Fibroblast of skin of scalp (primary cell): ENCODE measurements at places on chromosomes 6 and 20.

DNA sequence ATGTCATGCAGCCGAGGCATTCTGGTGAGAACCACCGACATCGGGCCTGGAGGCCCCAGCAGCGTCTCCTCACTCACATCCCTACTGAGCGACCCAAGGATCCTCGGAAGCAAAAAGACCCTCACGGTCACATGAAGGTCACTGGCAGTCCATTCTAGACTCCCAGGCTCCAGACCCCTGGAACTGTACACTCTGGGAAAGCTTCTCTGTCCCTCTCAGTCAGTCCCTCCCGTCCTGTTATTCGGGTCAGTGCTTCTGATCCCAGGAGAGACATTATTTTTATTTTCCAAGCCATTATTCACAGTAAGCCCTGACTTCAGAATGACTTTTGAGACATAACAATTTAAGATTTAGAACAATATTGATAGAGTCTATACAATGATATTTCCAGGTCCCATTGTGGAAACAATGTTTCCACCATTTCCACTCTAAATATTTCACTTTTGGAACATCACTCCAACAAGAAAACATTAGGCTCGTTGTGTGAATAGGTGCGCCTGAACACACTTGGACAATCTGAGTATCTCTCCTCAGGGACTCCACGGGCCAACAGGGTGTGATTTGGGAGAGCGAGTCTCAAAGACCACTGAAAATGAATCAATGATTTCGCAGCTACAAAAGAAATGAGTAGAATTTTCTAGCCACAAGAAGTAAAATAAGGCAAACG, 199.7 kb downstream of the SOD2 start:
- no peak for DNase-seq

DNA sequence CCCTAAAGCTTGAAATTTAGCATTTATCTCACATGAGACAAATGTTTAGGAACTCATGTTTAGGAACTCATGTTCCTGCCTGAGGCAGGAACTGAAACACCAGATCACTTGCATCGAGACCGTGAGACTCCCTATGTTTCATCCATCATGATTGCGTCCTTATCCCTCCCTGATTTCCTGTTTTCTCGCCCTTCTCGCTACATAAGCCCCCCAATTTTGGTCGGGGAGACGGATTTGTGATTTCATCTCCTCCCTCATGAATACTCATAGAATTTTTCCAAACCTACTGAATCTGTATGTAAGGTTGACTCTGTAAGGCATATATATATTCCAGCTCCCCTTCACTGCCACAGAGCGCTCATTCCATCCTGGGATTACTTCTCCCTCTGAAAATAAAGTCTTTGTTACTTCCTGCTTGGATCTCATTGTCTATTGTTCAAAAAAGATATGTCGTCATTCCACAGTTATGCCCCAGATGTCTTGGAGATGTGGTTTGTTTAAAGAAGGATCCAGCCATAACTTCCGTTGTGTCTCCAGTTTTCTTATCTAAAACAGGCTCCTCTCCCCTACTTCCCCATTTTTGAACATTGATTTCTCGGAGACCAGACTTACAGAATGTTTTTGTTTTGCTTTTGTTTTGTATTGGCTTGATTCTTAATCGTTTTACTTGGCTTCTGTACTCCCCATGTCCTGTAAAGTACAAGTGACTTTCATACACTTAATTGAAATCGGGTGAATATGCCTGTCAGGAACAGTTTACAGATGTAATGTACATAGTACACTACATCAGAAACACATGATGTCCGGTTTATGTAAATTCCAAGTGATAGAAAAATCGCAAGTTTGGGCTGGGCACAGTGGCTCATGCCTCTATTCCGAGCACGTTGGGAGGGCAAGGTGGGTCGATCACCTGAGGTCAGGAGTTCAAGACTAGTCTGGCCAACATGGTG, 118.7 kb downstream of the HFE start:
- DNase-seq, result peak; percentile 86

DNA sequence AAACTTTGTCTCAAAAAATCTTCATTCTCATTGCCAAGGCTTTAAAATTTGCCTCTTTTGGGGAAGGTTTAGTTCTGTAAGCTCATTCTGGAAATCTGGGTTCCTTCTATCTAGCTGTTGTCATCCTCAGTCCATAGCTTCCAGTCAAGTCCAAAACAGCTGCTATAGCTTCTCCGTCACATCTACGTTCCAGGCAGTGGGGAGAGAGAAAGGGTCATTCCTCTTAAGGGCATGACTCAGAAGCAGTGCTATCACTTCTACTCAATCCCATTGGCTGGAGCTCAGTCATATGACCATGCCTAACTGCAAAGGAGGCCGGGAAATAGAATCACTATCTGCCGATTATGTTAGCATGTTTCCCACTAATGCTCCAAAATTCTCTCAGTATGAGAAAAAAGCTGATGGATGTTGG, 141.4 kb upstream of the PTPN1 start:
- DNase-seq, result peak; percentile 34

DNA sequence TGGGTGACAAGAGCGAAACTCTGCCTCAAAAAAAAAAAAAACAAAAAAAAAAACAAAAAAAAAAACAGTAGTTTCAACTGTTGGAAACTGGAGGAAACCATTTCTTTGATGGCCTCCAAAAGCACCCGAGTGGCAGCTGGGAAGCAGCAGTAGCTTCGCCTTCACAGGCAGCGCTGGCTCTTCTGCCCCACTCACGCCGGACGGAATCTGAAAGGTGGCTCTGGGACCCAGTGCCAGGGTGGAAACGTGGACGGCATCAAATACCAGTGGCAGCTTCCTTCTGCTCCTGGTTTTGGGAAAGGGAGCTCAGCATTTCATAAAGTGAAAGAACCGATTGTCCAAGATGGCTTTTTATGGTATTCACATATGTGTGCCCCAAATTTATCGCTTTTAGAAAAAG, 159.4 kb downstream of the SMOC2 start:
- DNase-seq, result no peak

DNA sequence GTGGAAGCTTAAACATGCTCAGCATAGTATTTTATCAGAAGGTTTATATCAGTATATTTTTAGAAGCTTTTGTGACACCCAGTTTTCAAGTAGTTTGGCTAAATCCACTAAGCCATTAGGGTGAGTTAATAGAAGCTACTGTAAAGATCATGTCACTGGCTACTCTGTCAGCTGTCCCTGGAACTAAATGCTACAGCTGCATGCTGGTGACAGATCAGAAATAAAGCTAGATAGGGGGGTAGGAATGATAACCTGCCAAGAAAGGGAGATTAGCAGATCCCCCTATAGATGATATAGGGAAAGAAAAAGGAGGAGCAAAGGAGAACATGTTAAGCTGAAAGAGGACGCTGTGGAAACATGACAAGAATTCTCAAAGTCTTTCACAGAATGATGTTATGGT, 363.2 kb downstream of the QKI start:
- DNase-seq, result no peak

GRCh38 chr6:157951828-157952227, 29.8 kb upstream of the SYNJ2 start:
- no peak for DNase-seq

GRCh38 chr6:273551-274058, 18.7 kb upstream of the DUSP22 start:
- DNase-seq, result peak; percentile 6

- no peak for DNase-seq
Measured at GRCh38 chr6:130138116-130138908, 84.4 kb downstream of the SAMD3 start.

- no peak for DNase-seq
Measured at GRCh38 chr6:131197716-131198115, 62.4 kb downstream of the AKAP7 start.

- DNase-seq, result no peak
Measured at GRCh38 chr6:10305790-10306415, 109.0 kb downstream of the TFAP2A start.

DNA sequence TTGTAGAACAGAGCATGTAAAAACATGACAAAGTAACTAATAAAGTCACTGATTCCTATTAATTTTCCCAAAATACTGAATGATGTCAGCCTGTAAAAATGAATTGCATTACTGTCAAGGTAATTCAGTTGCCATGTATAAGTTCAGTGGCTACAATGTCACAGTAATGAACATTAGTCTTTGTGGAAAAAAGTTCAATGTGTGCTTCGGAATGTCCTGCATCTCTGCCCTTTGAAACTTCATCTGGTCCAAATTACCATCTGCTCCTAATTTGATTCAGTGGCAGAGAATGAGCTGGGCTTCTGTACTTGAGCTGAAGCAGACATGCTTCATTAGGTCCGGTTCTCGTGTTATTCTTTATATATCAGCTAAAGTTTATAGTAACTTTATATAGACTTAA, 567.4 kb downstream of the COL12A1 start:
- DNase-seq, result peak; percentile 62

- no peak for DNase-seq
Measured at GRCh38 chr6:150749091-150749670, 116.3 kb upstream of the MTHFD1L start.

GRCh38 chr6:149614337-149614736, 34.2 kb downstream of the KATNA1 start:
- DNase-seq, result peak; percentile 17

GRCh38 chr6:74871757-74872156, 334.1 kb downstream of the COL12A1 start:
- DNase-seq, result peak; percentile 77

DNA sequence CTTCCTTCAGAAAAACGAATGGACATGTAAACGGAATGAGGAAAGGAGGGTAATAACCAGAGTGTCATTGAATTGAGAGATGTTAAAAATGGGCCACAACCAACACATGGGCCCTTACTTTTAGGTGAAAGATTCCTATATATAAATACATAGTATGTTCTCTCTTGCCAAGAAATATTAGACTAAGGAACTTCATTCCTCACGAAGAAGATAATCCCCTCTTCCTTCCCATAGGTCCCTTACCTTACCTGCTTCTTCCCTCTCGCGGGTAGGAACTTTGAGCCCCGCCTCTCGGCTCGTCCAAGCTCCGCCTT, 295 bp upstream of the TBC1D22B start:
- DNase-seq, result no peak

DNA sequence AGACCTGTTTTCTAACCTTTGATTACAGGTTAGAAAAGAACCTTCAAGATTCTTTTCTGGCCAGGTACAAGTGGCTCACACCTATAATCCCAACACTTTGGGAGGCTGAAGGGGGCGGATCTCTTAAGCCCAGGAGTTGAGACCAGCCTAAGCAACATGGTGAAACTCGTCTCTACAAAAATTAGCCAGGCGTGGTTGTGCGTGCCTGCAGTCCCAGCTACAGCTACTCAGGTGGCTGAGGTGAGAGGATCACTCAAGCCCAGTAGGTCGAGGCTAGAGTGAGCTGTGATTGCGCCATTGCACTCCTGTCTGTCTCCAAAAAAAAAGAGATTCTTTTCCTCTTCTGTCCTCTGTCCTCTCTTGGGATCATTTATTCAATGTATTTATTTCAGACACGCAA, 14.5 kb downstream of the PPIL1 start:
- DNase-seq, result no peak

DNA sequence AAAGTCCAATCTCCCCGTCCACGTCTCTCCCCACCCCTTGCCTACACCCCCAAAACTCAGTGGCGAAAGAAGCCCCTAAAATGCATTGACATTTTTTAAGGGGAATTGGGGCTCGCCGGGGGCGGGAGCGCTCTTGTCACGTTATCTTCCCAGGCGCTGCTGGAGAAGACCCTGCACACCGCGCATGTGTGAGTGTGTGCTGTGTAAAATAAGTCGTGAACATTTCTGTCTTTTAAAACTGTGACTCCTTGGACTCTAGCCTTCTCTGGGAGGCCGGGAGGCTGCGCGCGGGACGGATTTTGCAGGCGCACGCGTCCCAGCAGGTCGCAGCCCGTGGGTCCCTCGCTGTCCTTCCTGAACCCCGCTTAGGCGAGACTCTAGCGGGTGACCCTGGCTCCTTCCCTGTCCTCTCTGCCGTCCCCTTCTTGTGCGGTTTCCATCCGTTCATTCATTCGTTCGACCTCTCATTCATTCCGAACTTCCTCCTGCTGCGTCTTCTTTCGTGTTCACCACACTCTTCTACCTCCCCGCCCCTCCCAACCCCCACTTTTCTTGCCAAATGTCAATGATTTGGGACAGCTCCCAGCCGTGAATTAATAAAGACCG, 2.2 kb downstream of the NRN1 start:
- DNase-seq, result no peak

DNA sequence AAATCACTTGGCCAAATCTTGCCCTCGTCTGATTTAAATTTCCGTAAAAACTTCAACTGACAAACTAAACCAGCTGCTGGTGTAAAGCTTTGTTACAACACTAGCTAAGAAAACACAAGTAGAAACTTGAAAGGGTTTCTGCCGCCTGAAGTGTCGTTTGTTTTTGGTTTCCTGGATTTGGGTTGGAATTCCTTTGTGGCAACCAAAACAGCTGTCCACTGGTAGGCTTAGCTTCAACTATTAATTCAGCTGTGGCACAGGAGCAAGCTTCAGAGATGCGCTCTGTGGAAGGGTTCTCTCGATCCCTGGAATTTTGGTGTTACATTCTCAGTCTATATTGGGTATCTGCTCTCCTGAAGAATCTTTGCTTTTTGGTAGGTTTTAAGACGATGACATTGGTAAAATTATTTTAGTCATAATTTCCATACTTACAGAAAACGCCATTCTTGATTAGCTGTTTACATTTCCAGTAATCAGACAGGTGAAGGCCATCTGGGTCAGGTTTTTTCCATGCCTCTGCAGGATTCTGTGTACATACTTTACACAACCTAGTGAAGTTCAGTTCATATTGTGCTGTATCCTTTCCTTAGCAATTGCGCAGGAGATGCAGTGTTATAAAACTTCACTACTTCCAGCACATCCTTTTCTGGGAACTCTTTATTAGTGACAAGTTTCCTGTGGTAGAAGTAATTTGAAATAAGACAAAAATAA, 29.9 kb upstream of the SAMD3 start:
- DNase-seq, result no peak

DNA sequence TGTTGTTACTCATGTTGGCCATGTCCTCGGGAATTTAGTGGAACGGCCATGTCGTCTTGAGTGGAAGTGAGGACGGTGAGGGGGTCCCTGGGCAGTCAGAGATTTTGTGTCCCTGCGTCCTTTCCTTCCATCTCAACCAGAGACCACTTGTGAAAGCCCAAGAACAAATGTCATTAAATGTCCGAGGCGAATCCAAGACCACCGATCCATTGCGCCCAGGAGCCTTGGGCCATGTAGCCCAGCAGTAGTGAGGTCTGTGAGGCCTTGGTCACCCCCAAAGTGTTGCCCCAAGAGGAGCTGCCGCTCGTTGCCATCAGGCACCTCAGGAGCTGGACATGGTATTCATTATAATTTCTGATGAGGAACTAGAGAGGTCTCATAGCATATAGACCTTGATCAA, 17.4 kb upstream of the MICB start:
- no peak for DNase-seq

DNA sequence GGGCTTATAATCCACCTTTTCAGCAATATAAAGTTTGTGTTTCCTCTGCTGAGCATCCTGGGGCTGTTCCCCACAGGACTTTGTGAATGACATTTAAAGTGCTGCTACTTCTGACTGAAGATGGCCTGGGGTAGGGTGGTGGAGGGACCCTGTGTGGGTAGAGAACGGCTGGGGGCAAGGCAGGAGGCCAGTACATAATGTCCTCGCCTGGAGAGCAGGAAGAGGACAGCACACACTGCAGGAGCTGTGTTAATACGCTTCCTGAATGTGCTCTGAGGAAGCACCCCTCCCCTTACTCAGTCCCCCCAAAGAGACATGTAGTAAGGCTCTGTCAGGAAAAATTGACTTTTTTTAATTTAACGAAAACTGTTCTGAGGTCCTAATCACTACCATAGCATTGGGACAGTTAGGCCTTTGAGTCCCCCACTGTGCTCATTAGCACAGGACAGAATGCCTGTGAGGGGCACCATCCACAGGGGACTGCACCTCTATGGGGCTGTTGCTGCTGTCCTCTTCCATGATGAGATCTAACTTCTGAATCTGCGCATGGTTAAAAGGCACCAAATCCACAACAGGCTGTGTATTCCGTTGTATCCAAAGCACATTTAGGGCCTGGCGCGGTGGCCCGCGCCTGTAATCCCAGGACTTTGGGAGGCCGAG, 68.5 kb downstream of the LYRM4 start:
- no peak for DNase-seq
